Pancreas (tissue), 10 donors: ENCODE measurements at places on chromosomes 6 and 20. TPM values are rescaled to one million over a fixed set of nuclear protein-coding genes. Genes with fewer than 3 reads are reported as not detected.

Gene SLC17A3
- not detected for polyA plus RNA-seq

- DNase-seq: peak; percentile 61
- H3K27ac ChIP-seq: peak overlapping the region; percentile 86
- peaks cover 4% of the 10 kb centered on the region for H3K4me1 ChIP-seq
- H3K4me3 ChIP-seq: peak overlapping the region; percentile 55
- no peaks in the 10 kb centered on the region for H3K27me3 ChIP-seq
Observed at GRCh38 chr20:19758501-19759331, 658 bp downstream of the RIN2 start.

GRCh38 chr6:127637830-127638409 is 60.9 kb downstream of the C6orf58 start:
- no peak overlapping the region for H3K4me3 ChIP-seq
- H3K4me1 ChIP-seq: no peaks in the 10 kb centered on the region
- H3K27ac ChIP-seq: no peak overlapping the region
- no peaks in the 10 kb centered on the region for H3K27me3 ChIP-seq

DNA sequence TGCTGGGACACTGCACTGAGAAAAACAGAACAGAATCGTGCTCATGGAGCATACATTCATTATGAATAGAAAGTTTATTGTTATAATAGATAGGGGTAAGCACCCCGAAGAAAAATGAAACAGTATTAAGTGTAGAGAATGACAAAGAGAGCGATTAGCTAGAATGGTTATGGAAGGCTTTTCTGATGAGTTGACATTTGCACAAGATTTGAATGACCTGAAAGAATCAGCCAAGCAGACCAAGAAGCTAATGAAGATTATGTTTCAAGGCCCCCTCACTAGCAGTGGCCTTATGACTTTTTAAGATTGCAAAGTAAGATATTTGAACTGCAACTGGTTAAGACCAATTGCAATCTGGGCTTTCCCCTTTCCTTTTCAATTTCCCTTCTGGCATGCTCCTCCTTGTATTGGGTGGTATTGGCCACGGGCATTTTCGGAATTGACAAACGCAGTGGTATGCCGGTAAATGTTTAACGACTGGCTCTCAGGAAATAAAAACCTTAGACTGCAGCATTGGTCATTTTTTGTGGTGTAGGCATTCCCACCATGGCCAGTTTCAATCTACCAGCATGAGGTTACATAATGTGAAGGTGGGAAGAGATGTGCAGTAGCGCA is 120.0 kb upstream of the CITED2 start:
- H3K4me3 ChIP-seq: no peak overlapping the region
- peaks cover 24% of the 10 kb centered on the region for H3K4me1 ChIP-seq
- no peak overlapping the region for H3K27ac ChIP-seq
- no peaks in the 10 kb centered on the region for H3K27me3 ChIP-seq

DNA sequence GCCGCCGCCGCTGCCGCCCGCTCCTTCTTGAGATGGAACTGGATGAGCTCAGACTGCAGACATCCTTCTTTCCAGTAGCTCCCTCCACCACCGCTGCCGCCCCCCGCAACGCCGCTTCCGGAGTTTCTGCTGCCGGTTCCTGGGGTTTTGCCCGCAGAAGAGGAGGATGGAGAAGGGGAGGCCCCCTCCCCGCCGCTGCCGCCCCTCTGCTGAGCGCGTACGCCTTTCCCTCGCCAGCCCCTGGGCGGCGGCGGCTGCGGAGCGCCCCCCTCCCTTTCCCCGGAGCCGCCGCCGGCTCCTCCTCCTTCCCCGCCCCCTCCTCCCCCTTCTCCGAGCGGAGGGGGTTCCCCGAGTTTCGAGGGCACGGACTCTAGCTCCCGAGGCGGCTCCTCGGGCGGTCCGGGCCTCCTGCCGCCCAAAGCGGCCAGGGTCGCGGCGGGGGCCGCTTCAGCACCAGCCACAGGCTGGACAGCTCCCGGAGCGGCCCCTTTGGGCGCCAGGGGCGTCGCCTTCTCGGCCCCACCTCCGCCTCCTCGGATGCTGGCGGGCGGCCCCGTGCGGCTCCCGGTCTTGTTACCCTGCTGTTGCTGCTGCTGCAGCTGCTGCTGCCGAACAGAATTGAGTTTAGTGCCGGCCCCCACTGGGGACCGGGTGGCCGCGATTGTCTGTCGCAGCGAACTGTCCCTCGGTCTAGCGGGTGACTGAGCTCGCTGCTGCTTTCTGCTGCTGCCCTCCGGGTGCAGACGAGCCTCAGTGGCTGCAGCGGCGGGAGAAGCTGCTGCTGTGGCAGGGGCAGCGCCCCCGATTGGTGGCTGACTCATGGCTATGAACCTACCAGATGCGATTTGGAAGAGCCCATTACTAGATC is 3.1 kb downstream of the MTCL3 start:
- no peaks in the 10 kb centered on the region for H3K36me3 ChIP-seq
- H3K27me3 ChIP-seq: peaks cover 18% of the 10 kb centered on the region
- H3K4me1 ChIP-seq: peaks cover 8% of the 10 kb centered on the region
- peak; percentile 45 for DNase-seq
- peak overlapping the region; percentile 26 for H3K4me3 ChIP-seq

DNA sequence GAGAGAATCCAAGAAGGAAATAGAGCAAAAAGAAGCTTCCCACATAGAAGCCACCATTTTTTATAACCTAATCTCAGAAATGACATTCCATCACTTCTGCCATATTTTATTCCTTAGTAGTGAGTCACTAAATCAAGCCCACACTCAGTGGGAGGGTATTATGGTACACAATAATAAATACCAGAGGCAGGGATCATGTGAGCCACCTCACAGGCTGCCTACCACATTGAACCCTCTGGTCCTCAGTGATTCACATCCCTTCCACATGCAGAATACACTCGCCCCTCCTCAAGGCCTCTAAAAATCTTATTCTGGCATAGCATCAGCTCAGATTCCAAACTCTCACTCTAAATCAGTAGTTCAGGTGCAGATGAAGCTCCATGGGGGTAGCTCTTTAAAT is 49.4 kb downstream of the TMC2 start:
- no peaks in the 10 kb centered on the region for H3K4me1 ChIP-seq
- H3K27me3 ChIP-seq: peaks cover 9% of the 10 kb centered on the region
- H3K36me3 ChIP-seq: no peaks in the 10 kb centered on the region
- DNase-seq: no peak
